Activated CD4-positive, alpha-beta T cell treated with anti-CD3 and anti-CD28 coated beads, Interleukin-2, amount 50 U/mL, for 24 hours (primary cell): ENCODE measurements at places on chromosomes 4 and X.

DNA sequence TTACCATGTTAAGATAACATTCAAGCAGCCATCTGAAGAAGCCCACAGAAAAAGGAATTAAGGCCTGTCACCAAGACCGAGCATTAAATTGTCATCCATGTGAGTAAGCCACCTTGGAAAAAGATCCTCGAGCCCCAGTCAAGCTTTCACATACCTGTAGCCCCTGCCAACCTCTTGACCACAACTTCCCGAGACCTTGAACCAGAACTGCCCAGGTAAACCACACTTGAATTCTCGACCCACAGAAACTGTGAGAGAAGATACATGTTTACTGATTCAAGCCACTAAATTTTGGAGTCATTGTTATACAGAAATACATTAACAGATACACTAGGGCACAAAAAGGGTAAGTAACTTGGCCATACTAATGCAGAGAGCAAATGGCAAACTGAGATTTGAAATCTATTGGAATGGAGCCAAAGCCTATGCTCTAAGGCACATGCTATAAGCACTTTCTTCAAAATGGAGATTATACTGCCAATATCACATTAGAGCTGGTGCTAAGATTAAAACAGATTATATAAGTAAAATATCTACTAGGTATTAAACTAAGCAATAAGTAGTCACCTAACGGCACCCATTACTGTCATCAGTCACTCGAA is 49.5 kb downstream of the FAM13A start:
- no peak for DNase-seq

- no peak for DNase-seq
Measured at GRCh38 chrX:118062817-118063615, 53.6 kb downstream of the KLHL13 start.

GRCh38 chr4:1583859-1584258 is 100.3 kb downstream of the FAM53A start:
- DNase-seq: no peak

DNA sequence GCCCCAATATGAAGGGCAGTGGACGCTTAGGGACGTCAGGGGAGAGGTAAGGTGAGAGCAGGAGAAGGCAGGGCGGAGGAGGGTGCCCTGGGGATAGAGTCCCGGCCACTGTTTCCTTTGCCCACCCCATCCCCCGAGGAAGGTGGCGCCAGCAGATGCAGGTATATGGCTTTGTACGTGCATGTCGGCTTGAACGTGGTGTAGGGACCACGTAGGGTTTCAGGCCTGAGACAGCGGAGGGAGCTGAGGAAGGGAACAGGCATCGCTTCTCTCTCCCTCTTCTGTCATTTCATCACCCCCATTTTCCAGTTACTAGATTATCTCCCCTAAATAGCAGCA is 97.9 kb downstream of the PHKA2 start:
- no peak for DNase-seq

- DNase-seq: no peak
Measured at GRCh38 chr4:125313989-125314667, 627 bp upstream of the FAT4 start.

GRCh38 chr4:9988363-9988749 is 32.9 kb downstream of the SLC2A9 start:
- DNase-seq: no peak

DNA sequence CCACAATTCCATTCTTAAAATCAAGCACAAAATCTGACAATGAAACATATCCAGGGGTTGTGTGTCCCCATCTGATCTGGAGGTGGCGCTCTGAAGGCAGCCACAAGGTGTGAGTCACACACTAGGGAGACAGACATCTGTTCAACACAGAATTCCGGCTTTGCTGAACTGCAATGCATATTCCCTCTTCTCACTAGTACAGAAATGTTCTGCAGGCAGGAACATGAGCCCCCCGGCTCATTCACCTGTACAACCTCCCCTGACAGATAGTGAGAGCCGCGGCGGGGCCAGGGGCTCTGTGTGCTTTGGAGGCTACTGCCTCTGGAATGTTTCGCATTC is 41.9 kb downstream of the WDR1 start:
- DNase-seq: no peak

- DNase-seq: no peak
Measured at GRCh38 chrX:151983186-151983585, 8.7 kb upstream of the GABRE start.
